ENCODE measurements at places on chromosomes 3 and 15.

GRCh38 chr3:124383846-124384466 is 346.3 kb upstream of the UMPS start:
- DNase-seq = no peak

DNA sequence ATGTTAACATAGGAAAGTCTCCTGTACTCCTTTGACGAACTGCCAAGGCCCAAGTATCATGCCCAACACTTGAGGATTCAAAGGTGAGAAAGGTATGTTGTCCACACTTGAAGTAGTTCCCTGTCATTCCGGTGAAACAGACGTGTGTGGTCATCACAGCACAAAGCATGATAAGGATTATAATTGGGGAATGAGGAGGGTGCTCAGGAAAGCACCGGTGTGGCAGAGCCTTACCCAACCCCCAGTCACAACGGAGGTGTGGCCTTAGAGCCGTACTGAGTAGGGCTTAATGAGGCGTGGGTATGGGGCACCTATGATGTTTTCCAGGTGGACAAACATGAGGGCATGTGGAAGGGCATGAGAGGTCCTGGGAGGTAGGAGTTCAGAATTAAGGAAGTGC is 203.0 kb upstream of the NR2E3 start:
- DNase-seq = no peak

DNA sequence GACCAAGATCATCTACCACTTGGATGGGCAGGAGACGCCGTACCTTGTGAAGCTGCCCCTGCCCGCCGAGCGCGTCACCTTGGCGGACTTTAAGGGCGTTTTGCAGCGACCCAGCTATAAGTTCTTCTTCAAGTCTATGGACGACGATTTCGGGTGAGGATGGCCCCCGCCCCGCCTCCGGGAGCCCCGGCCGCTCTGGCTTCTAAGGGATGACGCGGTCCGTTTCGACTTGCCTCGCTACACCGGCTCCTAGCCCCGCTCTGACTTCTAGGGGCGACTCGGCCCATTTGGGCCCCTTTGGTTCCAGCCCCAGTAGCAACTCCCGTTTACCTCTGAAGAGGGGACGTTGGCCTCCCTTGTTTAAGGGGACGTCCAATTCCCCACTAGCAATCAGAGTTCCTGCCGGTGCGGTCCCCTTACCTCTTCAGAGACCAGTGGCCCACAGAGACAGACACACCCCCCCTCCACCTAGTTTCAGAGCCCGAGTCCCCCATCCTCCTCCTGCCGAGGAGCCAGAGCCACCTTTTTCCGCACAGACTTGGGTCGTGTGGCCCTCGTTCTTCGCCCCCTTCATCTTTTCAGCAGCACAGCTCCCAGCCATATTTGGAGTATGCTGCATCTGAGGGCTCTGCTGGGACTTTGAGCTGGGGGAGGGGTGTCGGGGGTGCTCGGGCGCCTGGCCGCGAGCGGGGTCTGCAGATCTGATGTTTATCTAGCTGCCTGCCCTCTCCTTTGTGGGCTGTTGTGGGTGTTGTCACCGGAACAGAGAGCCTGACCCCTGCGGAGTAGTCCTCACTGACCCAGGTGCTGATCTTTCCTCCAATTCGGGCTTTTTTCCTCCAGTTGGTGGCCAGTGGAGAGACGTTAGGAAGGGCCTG is 706 bp downstream of the DVL3 start:
- no peak for DNase-seq

DNA sequence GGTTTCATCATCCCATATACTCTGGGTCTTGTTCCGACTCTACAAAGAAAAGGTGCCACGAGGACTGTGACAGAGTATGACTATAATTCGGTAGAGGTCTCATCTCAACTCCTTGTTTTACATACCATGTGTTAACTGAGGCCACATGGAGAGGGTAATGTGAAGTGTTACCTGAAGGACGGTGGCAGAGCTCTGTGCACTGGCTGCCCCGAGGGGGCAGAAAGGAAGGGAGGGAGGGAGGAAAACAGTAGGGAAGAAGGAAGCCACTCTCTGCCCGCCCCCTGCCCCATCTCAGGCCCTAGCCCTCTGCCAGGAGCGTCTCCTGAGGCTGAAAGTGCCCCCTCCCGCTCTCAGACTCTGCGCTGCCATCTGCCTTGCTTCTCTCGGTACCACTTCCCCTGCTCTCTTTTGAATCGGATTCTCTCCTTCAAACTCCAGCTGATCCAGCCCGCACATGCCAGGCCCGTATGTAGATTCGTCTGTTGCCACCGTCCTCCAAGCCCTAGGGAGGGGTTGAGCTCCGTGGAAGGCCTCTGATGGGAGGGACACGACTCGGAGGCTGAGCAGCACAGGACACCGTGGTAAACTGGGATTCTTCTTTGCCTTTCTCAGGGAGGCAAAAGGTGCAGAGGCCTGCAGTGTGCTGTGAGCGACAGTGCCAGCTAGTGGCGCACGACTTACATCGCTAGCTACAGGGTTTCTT is 70.5 kb upstream of the ATP10A start:
- peak; percentile 24 for DNase-seq

DNA sequence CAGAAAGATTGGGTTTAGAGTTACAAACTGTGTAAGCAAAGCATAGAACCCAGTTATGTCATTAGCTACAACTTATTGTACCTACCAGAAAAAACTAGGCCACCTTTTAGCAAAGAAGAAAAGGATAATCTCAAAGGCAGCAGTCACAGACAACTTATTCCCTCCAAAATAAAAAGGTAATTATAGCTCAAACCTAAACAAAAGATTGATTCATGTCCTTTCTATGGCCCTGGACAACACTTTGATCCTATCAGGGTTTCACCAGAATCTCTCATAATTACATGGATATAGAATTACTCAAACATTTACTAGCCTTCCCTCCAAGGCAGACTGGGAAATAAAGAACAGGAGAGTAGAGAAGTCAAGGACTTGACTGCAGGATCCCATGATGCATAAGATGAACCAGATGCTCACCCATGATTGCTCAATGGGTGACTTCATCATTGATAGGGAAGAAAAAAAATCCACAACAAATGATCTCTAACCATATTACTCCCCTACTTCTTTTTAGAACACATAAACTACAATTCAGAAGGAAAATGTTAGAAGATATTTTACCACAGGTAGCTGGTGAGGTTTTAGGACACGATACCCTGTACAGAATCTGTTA is 17.4 kb downstream of the DET1 start:
- no peak for DNase-seq

- no peak for DNase-seq
Measured at GRCh38 chr3:106719583-106719982, 657.7 kb upstream of the CCDC54 start.

Data from HS-5 (cell line).